Stimulated activated CD4-positive, alpha-beta T cell treated with anti-CD3 and anti-CD28 coated beads, Interleukin-1b, Interleukin-23, amount 100 ng/mL, for 24 hours (primary cell): ENCODE measurements at places on chromosomes 6 and 20.

DNA sequence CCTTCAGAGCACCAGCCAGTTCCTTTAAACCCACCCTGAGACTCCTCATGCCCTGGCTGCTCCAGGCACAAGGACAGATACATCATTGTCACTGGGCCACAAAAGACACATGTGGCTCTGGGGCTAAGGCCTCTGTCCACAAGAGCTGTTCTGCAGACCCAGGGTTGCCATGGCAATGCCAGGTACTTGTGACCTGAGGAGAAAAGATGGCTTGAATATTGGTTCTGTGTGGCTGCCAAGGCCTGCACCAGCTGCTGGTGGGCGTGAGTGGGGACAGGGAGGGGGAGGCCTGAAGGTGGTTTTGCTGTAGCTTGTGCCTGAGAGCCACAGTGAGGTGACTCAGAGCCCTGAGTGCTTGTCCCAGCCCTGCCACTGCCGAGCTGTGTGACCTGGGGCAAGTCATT lies 31.8 kb downstream of the SAYSD1 start:
- DNase-seq = no peak

GRCh38 chr6:161225681-161226008 lies 48.2 kb downstream of the AGPAT4 start:
- no peak for DNase-seq

DNA sequence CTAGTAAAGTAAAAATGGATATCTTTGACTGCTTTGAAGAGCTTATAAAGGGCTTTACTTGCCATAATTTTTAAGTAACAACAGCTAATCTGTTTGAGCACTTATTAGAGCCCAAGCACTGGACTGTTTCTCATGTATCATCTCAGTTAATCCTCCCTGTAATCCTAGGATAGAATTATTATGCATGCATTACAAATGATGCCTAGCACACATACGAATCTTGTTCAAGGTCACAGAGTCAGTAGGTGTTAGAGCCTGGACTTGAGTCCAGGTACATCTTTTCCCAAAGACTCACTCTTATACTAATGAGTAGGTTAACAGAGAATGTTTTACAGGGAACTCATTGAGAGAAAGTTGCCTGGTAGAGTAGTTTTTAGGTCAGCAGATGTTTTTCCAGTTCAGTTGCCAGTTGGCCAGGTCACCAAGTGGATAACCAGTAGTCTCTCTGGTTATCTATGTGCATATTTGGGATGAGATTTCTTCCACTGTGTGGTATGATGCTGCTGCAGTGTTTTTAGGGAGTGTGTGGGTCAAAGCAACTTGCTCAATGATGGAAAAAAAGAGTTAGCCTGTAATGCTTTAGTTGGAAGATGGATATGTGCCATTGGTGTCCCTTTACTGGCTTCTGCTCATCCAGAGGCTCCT lies 32.3 kb upstream of the LAMA4 start:
- no peak for DNase-seq

DNA sequence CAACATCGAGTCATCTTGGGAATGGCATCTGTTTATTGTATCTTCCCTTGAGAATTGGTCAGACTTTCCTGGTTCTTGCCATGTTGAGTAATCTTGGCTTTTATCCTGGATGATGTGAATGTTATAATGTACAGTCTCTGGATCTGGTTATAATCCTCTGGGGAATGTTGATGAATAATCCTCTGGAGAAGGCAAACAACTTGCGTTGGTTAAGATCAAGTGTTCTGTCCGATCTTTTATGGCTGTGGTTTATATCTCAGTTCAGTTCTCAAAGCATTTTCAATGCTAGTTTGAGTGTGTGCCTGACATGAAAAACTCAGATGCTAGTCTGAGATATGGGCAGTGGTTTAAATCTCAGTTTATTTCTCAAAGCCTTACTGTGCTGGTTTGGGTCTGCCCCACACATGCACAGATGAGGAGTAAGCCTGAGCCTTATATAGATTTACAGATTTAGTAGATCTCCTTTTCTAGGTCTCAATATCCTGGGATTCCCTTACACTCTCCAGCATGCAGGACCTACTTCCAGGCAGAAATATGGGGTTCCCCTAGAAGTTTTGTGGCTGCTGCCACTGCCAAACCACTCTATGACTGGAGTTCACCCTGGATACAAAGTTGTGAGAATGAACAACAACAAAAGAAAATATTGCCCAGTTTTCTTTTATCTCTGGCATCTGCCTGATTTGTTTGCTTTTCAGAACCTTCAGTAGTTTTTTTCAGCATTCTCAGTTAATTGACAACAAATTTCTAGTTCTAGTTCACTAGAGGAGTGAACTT lies 191.8 kb upstream of the MAN1A1 start:
- DNase-seq = no peak

- DNase-seq = no peak
Observed at GRCh38 chr6:121853686-121854085, 418.2 kb downstream of the GJA1 start.
